ENCODE measurements at places on chromosomes 3 and 15. TPM values are rescaled to one million over a fixed set of nuclear protein-coding genes. Genes with fewer than 3 reads are reported as not detected.

- DNase-seq, result peak; percentile 97
Measured at GRCh38 chr3:132783152-132783551, 60.9 kb upstream of the NPHP3 start.

- DNase-seq, result no peak
Measured at GRCh38 chr3:193119926-193120325, 121.1 kb upstream of the PLAAT1 start.

DNA sequence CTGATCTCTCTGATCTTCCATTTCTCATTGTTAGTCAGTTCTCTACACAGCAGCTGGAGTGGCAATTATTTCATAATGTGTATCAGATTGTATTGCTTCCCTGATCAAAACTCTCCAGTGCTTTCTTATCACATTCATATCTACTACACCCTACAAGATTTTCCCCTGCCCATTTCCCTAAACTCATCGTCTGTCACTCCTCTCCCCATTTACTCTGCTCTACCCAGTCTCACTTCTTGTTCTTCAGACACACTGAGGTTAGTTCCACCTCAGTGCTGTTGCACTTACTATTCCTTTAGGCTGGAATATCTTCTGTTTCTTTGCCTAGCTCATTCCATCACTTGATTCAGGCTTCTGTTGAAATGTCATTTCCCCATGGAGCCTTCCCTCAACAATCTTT is 197.1 kb downstream of the SATB1 start:
- no peak for DNase-seq

GRCh38 chr3:183954875-183955274 is 62.8 kb downstream of the ABCC5 start:
- DNase-seq, result no peak

DNA sequence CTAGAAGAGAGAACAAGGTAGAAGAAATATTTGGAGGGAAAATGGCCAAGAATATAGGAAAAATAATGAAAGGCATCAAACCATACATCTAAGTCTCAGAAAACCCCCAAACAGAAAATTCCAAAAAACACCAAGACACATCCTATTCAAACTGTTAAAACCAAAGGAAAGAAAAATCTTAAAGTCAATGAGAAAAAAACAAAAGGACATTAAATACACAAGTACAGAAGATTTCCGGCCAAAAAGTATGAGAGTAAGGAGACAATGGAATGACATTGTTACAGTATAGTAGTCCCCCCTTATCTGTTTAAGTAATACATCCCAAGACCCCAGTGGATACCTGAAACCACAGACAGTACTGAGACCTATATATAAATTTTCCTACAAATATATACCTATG is 18.8 kb downstream of the CLASP2 start:
- no peak for DNase-seq

HHATL gene
- 85.1 TPM for polyA plus RNA-seq

COL6A6 gene
- not detected for polyA plus RNA-seq

ACTC1 gene
- polyA plus RNA-seq, result 1.2 TPM

TM4SF1 gene
- 41.2 TPM for polyA plus RNA-seq
